Left kidney (tissue), 8 donors: ENCODE measurements at places on chromosomes 4 and X. TPM values are rescaled to one million over a fixed set of nuclear protein-coding genes. Genes with fewer than 3 reads are reported as not detected.

JCHAIN gene
- 0.96 TPM for polyA plus RNA-seq

MND1 gene
- polyA plus RNA-seq, result 22.6 TPM

GAGE12F gene
- polyA plus RNA-seq, result not detected

AKAP4 gene
- 0.07 TPM for polyA plus RNA-seq

ZAR1 gene
- polyA plus RNA-seq, result not detected

DUX4 gene
- not detected for polyA plus RNA-seq

GYPB gene
- polyA plus RNA-seq, result 1.7 TPM

FAM114A1 gene
- polyA plus RNA-seq, result 37.5 TPM

GRCh38 chr4:26199596-26199995 is 121.2 kb upstream of the RBPJ start:
- no peak for DNase-seq

- DNase-seq, result no peak
These were observed 116.1 kb upstream of the PLAC1 start for GRCh38 chrX:134774190-134775048.

- DNase-seq, result no peak
These were observed 26.6 kb upstream of the IRF2 start for GRCh38 chr4:184500748-184501589.

DNA sequence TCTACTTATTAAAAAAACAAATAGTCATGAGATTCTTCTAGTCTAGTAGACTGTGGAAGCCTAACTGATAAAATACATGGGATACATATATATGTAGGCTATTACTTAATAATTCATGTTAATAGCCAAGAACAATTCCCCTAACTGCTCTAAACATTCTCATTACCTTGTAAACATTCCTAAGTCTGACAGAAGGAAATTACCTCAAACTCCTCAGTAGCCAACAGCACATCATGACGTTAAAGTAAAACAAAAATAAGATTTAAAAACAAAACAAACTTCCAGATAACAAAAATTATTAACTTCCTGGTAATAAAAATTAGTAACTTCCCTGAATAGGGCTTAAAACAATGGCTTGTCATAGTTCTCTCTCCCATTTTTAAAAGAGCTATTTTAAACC is 109.2 kb downstream of the WDFY3 start:
- DNase-seq, result no peak

DNA sequence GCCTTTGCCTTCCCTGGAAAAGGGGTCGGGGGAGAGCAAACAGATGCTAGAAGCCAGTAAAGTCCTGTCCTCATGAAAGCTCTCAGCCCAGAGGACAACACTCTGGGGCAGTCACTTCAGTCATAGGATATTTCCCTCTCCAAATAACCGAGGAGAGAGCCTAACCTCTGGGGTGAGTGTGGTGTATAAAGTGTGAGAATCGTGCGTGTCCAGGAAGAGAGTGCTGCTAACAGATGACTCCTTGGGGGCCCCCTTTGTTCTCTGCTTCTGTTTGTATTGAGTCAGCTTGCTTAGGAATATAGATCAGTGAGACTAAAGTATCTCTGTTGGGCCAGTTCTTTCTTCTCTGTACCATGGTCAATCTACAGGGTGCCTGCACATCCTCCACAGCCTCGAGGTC is 247.2 kb downstream of the PALLD start:
- DNase-seq, result no peak
